ENCODE measurements at places on chromosomes 12 and 14.

- no peak for DNase-seq
Observed at GRCh38 chr14:76088326-76088725, 63.4 kb upstream of the GPATCH2L start.

GRCh38 chr14:101323111-101323510 is 238.2 kb upstream of the DIO3 start:
- DNase-seq: no peak

GRCh38 chr12:92036771-92037453 is 108.7 kb downstream of the BTG1 start:
- no peak for DNase-seq

DNA sequence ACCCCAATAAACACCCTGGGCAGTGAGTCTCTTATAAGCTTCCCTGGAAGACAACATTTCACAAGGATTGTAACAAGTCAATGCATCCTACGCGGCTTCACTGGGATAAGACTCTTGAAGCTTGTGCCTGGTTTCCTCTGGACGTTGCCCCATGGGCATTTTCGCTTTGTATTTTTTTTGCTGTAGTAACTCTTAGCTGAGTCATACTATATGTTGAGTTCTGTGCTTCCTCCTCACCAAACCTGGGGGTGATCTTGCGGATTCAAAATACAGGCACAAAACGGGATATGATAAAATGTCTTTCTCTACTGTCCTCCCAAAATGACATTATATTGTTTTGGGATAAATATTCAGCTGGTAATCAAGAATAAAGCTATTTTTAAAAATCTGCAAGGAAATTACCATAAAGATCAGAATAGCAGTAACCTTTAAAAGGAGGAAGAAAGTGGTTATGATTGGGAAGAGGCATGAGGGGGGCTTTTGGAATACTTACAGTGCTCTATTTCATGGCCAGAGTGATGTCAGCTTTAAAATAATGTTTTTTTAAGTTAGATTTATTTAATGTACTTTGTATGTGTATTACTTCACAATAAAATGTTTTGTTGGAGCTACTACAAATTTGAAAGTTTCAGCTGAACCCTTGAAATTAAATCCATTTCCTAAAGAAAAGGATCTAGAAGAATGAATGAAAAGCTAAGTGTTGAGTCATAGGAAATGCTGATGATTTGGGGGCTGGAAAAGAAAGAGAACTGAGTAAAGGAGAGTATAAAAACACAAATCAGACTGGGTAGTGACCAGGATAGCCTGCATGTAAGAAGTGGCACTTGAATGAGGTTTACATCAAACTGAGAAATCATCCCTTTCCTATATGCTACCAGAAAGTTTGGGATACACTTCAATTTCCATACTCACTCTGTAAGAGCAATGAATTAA is 14.7 kb downstream of the BTBD7 start:
- DNase-seq: no peak

GRCh38 chr12:48389409-48389808 is 38.7 kb upstream of the ZNF641 start:
- DNase-seq: no peak

- DNase-seq: no peak
Observed at GRCh38 chr12:104551-105081, 38.0 kb downstream of the IQSEC3 start.

Measured in activated CD4-positive, alpha-beta T cell treated with anti-CD3 and anti-CD28 coated beads, Interleukin-2, amount 50 U/mL, for 4 hours (primary cell).